SK-N-DZ (cell line): ENCODE measurements at places on chromosomes 11 and 22.

DNA sequence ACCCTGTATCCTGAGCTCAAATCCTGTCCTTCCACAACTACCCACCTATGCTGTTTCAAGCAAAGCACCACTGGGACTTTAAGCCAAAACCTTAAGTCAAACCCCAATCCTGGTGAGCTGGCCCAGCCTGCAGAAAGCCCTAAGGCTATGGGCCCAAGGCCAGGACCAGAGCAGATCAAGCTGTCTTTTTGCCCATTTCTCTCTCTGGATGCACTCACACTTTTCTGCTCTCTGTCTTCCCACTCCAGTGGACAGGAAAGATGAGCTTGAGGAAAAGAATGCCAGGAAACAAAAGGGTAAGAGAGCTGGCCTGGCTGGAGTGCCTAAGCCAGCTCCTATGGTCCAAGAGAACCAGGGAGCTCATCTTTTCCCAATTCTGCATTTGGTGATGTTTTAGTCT is 284.3 kb upstream of the ISX start:
- DNase-seq: no peak

DNA sequence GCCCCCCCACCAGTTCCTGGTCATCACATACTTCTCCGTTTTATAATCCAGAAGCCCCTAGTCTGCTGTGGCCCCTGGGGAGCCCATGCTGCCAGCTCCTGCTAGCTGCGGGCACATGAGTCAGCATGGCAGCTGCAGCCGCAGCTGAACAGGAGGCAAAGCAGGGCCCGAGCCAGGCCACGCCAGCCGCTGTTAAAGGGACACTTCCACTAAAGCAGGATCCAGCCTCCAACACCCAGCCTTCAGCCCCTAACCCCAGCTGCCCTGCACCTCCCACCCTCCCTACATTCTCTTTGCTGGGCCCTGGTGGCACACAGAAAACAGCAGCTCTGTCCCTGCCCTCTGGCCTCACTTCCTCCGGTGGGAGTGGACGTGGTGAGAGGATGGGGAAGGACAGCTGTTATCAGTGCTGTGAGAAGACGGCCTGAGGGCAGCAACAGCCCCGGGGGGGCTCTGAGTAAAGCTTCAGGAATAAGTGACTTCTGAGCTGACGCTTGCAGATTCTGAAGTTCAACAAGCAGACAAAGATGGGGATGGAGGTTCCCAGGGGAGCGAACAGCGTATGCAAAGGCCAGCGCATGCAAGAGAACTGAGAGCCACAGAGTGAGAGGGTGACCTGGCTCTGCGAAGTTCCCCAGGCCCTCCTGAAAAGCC is 688 bp upstream of the LRRC74B start:
- DNase-seq: no peak

DNA sequence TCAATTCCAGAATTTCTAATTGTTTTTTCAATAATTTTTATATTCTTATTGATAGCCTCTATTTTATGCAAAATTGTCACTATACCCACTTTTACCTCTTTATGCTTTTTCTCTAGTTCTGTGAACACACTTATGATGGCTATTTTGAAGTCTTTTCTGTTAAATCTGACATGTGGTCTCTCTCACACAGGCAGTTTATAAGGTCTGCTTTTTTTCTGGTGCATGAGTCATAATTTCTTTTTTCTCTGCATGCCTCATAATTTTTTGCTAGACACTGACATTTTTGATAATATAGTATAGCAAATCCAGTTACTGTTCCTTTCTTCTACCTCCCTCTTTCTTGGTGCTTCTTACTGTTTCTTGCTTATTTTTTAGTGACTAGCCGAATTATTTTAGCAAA is 36.0 kb downstream of the ZBTB44 start:
- DNase-seq: no peak

DNA sequence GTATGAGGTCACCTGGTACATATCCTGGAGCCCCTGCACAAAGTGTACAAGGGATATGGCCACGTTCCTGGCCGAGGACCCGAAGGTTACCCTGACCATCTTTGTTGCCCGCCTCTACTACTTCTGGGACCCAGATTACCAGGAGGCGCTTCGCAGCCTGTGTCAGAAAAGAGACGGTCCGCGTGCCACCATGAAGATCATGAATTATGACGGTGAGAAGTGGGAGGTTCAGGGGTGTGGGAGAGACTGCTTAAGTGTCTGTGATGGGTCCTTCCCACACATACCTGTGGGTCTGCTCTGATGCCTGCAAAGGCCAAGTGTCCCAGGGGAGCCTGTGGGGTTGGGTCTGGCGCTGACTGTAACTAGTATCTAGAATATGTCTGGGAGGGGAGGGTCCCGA is 3.9 kb downstream of the APOBEC3G start:
- no peak for DNase-seq

DNA sequence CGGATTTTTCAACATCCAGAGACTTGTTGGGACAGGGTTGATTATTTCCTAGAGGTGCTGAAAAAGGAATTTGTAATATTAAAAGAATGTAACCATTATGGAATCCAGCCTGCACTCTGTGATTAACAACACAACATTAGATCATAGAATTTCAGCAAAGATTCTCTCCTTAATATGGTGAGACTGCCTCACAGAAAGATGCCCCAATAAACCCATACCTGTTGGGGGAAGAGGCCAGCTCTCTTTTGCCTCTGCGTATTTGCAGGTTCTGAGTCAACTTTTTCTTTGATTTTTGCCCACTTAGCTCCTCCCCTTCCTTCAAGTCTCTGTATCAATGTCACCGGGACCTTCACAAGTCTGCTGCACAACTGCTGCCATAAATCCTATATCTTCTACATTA is 12.4 kb upstream of the MTMR3 start:
- no peak for DNase-seq

- peak; percentile 100 for DNase-seq
These were observed at the start of gene COX8A for GRCh38 chr11:63974259-63975143. Gene COX8A, plus strand, starts transcription at chr11:63974620. Its CDS starts 61 bp downstream, at chr11:63974681.

DNA sequence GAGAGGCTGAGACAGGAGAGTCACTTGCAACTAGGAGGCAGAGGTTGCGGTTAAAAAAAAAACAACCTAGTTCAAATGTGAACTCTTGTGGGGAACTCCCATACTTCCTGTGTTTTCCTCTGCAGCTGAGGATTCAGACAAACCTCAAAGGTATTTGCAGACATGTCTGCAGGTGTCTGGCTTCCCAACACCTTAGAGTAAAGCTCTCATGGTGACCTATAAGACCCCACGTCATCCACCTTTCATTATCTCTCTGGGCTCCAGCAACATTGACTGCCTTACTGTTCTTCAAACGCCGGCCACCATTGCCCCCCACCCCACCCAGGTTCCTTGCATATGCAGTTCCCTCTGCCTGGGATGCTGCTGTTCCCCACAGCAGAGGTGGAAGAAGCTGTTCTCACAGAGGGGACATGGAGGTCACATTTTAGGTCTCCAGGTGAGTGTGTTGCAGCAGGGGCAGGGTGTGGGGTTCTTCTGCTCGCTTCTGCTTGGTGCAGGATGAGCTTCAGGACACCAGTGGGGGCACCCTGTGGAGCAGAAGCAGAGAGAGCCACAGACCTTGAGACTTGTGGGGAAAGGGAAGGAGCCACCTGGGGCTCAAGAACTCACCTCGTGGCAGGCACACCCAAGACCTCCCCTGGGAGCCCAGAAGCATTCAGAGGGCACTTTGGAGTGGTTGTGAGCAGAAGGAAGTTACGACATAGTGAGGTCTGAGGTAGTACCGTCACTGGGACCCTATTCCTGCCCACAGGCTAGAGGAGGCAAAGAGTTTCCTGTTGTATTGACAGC is 203.2 kb downstream of the CSNK2A3 start:
- DNase-seq: no peak

- DNase-seq: no peak
These were observed 15.7 kb downstream of the RAC2 start for GRCh38 chr22:37228106-37229011.

GRCh38 chr11:27234043-27234668 is 128.9 kb downstream of the CCDC34 start:
- peak; percentile 51 for DNase-seq

DNA sequence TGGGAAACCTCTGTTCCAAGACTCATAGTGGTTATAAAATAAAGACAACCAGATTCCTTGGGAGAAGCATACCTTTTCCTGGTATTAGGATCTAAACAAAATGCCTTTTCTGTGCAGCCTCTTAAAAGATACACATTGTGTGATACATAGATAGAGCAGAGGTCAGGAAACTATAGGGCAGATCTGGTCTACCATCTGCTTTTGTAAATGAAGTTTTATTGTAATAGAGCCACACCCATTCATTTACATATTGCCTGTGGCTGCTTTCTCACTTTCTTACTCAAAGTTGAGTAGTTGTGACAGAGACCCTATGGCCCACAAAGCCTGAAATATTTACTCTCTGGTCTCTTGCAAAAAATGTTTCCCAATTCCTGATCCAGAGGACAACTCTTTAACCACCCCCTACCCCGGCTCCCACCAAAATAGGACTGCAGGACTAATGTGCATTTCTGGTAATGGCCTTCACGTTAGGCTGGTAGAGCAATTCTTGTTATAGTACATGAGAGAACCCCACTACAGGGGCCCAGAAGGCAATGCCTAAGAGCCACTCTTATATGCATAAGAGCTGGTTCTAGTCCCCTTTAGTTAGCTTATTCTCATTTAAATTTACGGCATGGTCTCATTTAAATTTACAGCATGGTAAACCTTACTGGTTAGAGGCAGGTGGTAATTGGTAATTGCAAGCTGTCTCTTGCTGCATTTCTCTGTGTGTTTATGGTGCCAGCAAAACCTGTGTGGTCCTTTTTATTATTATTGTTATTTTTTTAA is 76.8 kb upstream of the YWHAH start:
- DNase-seq: no peak

DNA sequence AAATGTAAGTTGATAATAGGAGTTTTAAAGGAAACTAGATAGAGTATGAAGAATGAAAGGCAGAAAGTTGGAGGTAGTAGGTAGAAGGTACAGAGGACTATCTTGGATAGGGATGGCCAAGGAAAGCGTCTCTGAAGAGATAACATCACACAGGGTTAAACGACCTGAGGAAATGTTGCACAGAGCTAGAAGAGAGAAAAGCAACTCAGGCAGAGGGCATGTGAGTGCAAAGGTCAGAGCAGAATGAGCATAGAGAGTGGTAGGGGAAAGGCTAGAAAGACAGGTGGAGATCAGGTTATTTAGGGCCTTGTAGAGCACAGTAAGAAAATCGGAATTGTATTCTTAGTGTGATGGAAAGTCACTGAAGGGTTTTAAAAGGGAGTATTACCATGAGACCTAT is 232.0 kb downstream of the SOX6 start:
- DNase-seq: no peak

- no peak for DNase-seq
These were observed 29.5 kb downstream of the DIXDC1 start for GRCh38 chr11:111966678-111967077.

DNA sequence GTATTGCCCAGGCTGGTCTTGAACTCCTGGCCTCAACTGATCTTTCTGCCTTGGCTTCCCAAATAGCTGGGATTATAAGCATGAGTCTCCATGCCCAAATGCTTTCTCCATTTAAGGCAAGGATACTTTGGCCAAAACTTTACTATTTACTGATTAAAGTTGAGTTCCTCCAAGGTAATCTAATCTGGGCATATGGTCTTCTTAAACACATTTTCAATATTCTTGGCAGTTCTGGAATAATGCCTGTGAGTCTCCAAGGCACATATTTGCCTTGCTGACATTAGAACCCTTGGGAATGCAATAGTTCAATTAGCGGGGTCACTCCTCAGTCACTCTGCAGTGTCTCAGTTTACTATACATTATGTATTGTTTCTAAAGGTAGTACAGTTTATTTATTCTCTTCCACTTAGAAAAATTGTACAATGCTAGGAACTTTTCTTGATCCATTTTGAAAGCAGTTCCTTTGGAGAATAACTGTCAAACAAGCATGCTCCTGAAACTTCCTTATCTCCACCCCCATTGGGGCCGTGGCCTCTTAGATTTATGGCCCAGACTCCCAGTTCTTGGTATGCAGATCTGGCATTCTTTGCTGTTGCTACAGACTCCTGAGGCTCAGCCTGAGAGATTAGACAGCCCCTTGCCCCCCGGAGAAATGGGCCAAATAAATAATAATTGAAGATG is 13.1 kb upstream of the RAB38 start:
- DNase-seq: peak; percentile 46

DNA sequence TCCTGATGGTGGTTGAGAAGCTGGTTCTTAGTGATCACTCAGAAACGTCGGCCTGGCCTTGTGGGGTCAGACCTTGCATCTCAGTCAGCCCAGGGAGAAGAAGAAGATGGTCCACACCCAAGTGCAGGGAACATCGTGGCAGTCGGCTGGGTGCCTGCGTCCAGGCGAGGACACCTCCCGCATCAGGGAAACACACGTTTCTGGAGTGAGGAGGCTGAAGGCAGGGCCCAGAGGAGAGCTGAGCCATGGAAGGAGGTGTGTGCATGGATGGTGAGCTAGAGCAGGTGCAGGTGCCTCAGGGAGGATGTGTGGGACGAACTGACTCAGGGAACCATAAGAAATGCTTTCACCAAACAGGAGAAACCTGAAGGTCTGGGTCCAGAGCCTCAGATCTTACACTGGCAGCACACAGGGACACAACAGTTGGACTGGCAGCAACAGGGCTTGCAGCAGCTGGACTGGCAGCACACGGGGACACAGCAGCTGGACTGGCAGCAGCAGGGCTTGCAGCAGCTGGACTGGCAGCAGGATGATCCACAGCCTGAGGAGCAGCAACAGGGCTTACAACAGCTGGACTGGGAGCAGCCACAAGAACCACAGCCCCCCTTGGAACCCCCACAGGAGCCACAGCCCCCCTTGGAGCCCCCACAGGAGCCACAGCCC is 632 bp downstream of the KRTAP5-2 start:
- no peak for DNase-seq

DNA sequence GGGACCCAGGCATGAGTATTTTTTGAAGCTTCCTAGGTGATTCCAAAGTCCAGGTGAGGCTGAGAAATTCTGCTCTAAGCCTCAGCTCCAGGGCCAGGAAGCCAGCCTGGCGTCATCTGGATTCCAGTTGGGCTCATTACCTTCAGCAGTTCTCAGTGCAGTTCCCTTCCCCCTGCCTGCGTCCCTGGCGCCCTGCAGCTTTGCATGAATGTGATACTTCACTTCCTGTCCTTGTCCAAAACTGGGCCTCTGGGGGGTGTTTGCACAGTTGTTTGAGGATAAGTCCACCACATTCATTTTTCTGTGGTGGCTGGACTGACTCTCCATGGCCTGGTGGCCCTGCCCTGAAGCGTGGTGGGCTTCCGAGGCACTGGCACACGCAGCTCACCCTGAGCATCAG is 98.1 kb downstream of the TENM4 start:
- no peak for DNase-seq

- DNase-seq: no peak
These were observed 1203.3 kb downstream of the BRD1 start for GRCh38 chr22:48624401-48624800.
